Putamen (tissue), 1 donor: ENCODE measurements at places on chromosomes 13 and 19.

DNA sequence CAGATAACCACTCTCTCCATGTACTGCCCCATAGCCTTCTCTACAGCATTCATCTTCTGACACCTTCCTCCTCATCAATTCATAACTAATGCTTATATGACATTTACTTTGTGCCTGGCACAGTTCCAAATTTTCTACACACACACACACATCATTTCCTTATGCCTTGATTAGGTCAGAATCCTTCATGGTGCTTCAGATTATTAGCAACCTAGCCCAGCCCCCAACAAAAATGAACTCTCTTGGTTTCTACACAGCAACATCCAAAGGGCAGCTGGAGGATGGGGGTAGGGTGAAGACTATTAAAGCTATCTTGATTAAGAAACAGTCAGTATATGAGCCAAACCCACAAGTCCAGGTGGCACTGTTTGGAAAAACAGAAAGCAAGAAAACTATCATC, 3.7 kb downstream of the RUBCNL start:
- DNase-seq, result no peak

DNA sequence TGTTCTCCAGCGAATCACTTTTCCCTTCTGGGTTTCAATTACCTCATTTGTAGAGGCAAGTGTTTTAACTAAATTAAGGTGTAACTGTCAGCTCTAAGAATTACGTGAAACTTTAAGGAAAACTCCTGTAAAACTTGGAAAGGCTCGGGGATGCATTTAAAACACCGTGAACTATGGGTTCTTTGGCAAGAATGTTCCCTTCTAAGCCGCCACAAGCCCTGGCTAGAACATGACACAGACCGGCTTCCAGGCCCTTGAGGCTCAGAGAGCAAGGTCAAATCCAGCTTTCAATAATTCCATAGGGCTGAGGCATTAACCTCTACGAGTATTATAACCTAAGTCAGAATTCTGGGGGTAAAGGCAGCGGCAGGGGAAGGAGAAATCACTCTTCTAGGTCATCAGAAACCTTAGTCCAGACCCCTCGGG, 685 bp downstream of the VWA8 start:
- DNase-seq, result no peak

GRCh38 chr13:112953591-112954487, 15.2 kb upstream of the MCF2L start:
- DNase-seq, result no peak

DNA sequence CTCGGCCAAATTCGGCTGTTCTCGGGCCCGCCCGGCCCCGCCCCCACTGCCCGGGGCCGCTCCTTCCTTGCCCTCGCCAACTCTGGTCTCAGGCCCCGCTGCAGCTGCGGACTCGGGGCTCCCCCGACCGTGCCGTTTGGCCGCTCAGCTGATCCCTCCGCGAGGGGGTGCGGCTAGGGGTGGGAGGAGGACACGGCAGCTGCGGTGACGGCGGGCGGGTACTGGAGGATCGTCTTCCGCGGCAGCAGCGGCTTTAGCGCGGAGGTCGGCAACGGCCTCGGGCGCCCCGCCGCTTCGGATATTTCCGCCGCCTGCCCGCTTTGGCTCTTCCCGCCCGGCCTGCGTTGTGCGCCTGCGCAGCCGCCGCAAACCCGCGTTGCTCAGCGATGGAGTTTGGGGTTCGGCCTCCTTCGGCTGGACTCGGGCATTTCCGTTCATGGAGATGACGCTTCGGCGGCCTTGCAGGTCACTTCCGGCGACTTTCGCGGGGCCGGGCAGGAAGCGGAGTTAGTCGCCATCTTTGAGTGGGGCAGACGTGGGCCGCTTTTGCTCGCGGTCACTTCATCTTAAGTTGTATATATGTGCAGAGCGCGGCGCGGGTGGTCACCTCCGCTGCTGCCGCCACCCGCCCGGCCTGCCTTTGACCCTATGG, 338 bp upstream of the UBE2M start:
- peak; percentile 98 for DNase-seq

DNA sequence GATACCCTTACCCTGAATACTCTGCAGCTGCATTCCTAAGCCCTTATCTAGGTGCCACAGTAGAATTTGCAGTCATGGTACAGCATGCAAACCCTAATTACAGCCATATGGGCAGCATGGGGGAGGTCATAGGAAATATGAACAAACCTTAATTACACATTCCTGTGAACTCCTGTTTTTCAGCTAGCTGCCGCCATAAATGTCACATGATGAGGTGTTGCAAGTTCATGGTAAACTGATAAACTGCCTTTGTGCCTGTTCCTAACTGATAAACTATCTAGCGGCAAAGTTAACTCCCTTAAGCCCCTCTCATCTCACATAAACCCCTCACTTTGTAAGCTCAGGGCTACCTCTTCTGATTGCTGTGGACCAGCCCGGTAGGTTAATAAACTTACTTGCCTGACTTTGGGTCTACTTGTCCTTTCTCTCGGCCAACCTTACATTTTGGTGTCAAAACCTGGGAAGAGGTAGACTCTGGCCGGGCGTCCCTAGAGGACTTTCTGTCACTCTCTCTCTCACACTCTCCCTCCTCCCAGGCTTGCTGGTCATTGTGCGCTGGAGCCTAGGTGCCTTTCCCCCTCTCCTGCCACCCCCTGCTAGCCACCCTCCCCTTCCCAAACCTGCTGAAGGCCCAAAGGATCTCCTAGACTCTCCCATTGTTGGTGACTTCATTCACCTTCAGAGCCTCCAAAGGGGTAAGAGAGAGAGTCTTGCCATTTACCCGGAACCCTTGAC, 43.3 kb downstream of the ZNF93 start:
- DNase-seq, result no peak

DNA sequence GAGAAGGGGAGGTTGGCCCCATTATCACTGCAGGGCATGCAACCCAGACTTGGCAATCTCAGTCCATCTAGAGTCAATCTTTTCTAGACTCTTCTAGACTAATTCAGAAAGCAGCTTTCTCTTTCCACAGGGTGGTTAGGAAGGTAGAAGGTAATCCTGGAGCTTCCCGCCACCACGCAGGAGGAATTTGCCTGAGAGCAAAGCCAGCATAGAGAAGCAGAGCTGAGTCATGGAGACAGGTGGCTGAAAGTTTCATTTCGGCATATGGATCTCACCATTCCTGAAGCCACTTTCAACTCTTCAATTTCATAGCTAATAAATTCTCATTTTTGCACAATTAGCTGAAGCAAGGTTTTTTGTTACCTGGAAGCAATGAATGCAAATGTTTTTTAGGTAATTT, 29.0 kb upstream of the FFAR2 start:
- DNase-seq, result no peak

DNA sequence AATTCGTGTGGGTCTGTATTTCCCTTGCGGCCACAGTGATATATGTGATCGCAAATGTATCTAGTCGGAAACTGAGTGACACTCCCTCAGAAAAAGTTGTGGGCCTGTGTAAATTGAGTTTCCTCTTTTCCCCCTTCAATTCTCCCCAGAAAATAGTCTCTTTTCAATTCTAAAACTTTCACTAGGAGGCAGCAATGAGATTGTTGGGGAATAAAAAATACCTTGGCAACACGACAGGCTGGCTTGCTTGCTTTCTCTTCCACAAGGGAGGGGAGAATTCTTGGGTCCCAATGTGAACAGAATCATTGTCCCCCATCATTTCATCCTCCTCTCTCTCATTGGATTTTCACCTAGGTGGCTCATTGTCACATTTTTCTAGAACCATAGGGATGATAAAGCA, 3.7 kb upstream of the SOX21 start:
- no peak for DNase-seq

DNA sequence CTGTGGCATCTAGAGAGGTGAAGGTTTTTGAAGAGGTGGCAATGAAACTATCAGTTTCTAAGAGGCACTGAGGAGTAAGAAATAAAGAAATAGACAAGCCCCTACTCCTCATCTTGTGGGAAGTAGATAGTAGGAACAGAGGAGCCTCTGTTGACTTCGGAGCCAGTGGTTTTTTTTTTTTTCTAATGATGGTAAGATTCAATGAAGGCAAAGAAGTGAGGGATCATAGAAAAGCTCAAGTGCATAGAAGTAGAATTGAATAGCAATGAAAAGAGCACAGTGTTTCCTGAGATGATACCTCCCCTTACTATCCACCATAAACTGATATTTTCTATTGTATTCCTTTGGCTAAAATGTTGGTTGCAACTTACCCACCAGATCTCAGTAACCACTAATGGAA, 46.3 kb downstream of the FREM2 start:
- no peak for DNase-seq

GRCh38 chr19:49856574-49857021, 5.6 kb downstream of the PTOV1 start:
- no peak for DNase-seq

- DNase-seq, result no peak
Measured at GRCh38 chr19:48752496-48753365, at the start of gene FUT1. Gene FUT1 (minus strand): TSS chr19:48752641. CDS start chr19:48751281, 1,360 bp downstream.

DNA sequence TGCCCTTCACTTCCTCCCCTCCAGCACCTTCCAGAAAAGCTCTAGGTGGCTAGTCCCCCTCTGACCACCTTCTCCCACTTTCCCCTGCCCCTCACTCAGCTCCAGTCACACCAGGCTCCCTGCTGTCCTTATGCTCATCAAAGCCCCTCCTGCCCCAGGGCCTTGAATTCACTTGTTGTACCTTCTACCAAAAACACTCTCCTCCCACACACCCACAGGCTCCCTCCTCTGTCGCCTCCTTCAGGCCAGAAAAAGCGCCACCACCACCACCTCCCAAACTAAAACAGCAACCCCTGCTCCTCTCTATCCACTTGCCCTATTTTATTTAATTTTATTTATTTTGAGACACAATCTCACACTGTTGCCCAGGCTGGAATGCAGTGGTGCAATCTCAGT, 4.8 kb upstream of the CEACAM16 start:
- DNase-seq, result no peak

GRCh38 chr19:40136818-40137217, 46.1 kb upstream of the ZNF780A start:
- no peak for DNase-seq

- DNase-seq, result no peak
Measured at GRCh38 chr13:40315416-40316064, 350.9 kb downstream of the FOXO1 start.

- no peak for DNase-seq
Measured at GRCh38 chr13:48643159-48643558, 10.6 kb upstream of the CYSLTR2 start.

GRCh38 chr19:42512743-42513304, 15.5 kb downstream of the CEACAM1 start:
- no peak for DNase-seq

DNA sequence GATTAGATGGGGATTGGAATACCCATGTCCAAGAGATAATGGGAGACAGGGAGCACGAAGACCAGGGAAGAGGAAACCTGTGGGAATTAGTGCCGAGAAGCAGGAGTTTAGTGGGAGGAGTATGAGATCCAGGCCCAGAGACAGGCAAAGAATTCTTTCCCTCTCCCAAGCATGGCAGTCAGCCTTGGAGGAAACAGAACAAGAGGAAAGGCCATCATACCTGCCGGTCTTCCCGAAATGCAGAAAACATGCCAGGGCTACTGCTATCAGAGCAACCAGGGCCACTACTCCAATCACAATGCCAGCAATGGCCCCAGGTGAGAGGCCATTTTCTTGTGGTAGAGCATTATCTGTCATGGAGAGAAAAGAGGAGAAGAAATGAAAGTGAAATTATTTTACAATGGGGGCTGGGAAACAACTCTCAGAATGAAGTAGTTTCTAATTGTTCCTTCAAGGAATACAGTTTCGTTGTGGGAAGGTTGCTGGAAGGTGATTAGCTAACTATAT, 16.1 kb downstream of the CEACAM1 start:
- DNase-seq, result no peak

DNA sequence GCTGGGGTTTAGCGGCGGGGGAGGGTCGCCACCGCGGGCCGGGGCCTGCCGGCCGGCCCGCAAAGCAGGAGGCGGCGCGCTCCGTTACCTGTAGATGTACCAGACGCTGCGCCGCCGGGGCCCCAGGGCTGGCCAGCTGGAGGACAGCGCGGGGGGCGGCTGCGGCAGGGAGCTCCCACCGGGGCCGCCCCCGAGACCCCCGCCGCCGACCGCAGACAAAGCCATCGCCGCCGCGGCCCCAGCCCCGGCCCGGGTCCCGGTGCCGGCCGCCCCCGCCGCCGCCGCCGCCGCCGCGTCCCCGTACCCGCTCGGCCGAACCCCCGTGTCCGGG, 24.8 kb downstream of the SHANK1 start:
- DNase-seq, result no peak

DNA sequence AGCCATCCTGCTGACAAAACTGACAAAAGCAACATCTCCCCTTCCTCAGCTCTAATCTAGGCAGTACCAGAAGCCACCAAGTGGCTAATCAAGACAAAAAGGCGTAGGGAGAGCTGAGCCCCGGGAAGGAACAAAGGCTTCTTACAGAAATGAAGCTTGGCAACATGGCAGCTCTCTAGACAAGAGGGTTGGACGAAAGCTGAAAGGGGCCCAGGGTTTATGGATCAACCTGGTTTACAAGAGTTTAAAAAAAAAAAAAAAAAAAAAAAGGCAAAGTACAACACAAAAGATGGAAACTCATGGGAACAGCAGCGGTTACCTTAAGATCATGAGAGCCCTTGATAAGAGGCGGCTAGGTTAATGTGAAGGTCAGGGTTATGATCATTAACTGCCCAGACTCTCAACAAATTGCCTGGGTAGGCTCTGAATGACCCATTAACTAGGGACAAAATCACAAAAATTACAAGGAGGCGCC, 14.0 kb downstream of the ZC3H4 start:
- peak; percentile 42 for DNase-seq

DNA sequence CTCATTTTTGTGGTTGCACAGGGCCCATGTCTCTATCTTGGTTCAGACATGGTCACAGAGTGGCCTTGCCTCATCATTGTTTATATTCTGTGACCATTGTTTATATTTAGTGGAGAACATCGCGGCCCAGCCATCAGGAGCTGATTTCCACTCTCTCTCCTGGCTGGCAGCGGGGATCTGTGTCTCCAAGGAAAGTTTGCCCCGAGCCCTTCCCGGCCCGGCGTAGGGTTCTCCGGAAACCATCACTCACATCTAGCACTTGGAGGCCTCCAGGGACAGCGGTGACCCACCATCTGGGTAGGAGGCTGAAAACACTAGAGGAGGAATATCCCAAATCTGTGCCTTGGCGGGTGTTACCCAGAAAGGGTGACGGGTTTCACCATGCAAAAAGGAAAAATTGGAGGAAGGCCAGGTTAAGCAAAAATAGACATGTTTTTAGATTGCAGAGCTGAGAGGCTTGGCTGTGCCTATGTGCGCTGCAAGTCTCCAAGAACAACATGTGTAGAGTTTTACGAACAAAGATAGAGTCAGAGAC, 726 bp upstream of the ZNF358 start:
- no peak for DNase-seq

DNA sequence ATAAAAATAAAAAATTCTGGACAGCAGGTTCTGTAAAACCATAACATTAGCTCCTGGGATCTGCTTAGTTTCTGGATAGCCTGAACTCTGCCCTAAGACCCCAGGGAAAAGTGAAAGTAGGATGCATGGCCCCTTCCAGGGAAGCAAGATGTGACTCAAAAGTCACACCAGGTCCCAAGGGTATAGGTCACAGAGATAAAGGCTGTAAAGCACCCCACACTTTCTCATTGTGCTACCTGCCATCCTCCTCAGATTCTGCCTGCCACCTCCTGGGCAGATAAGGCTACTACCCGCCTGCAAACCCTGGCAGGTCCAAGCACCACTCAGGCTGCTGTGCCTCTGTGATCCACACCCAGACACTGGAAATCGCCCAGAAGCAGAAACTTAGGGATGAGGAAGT, 20.6 kb downstream of the FFAR2 start:
- DNase-seq, result no peak
